HFFc6 (cell line): ENCODE measurements at places on chromosomes 1 and 21. TPM values are rescaled to one million over a fixed set of nuclear protein-coding genes. Genes with fewer than 3 reads are reported as not detected.

DNA sequence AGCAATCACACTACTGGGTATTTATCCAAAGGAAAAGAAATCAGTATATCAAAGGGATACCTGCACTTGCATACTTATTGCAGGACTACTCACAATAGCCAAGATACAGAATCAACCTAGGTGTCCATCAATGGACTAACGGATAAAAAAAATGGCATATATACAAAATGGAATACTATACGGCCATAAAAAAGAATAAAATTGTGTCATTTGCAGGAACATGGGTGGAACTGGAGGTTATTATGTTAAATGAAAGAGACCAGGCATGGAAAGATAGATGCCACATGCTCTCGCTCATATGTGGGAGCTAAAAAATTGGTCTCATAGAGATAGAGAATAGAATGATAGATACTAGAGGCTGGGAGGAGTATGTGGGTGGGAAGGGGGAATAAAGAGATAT, 29.3 kb upstream of the CAP1 start:
- H3K4me3 ChIP-seq: no peak overlapping the region
- H3K4me1 ChIP-seq: peaks cover 34% of the 10 kb centered on the region
- H3K27me3 ChIP-seq: peaks cover 4% of the 10 kb centered on the region
- no peak for DNase-seq
- H3K36me3 ChIP-seq: no peaks in the 10 kb centered on the region

DNA sequence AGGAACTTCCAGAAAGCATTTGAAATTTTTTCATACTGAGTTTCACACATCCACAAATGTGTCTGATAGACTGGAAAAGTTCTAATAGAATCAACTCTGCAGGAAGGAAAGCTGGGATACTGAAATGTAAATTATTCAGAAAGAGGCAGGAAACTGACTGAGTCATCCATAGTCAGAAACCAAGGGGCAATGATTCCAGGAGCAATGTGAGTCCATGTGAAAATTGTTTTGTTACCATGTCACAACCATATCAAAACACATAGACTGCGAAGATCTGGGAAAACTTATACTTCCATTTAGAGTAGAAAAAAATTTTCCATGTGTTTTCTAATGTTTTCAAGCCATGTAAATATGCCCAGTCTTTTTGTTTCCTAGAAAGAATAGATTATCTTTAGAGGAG, 142.3 kb upstream of the TMPRSS15 start:
- no peak overlapping the region for H3K27ac ChIP-seq
- no peak for DNase-seq
- H3K4me3 ChIP-seq: no peak overlapping the region
- H3K27me3 ChIP-seq: no peaks in the 10 kb centered on the region; the same call in 1 of the 2 replicates
- no peaks in the 10 kb centered on the region for H3K36me3 ChIP-seq

GRCh38 chr21:41888749-41889376, 9.7 kb upstream of the PRDM15 start:
- H3K27ac ChIP-seq: no peak overlapping the region
- H3K27me3 ChIP-seq: no peaks in the 10 kb centered on the region; the same call in none of the 2 replicates
- H3K36me3 ChIP-seq: no peaks in the 10 kb centered on the region
- no peaks in the 10 kb centered on the region for H3K4me1 ChIP-seq

The RHD gene
- not detected in 2 replicates for total RNA-seq

The ANKRD45 gene
- total RNA-seq: 0.20 to 0.21 TPM in 2 of 3 replicates, not detected in the other

The FAM110D gene
- not detected in 3 replicates for total RNA-seq
